T-helper 22 cell (primary cell): ENCODE measurements at places on chromosomes 6 and 20.

DNA sequence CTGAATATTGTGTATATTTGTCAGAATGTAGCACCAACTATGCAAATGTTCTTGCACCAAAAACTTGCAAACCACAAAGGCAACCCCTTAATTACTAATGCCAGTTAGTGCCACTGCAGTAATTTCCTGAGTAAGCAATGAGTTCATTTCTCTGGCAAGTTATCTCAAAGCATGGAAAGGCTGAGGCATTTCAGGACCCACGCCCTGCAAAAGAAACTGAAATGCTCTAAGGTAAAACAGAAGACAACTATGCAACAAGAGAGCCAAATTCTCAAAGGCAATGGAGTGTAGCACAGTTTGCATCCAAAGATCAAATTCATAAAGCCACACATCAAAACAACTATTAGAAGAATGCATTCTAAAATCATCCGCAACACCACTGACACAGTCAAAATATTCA is 994.4 kb downstream of the EYS start:
- no peak for DNase-seq

DNA sequence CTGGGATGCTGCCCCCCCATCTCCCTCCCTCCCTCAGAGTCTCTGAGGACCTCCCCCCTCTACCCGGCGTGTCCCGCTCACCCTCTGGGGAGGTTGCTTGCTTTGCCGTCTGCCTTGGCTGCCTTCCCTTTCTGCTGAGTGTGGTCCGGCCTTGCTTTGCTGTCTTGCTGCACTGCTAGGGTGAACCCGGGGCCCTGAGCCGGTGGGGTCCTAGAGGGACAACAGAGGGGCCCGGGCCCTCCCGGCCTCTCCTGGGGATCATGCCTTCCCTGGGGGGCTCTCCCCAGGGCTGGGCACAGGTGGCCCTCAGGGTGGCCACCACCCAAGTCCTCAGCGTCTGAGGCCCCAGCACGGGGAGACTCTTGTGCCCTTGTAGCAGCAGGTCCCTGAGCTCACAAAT is 19.3 kb downstream of the SLCO4A1 start:
- DNase-seq = no peak

DNA sequence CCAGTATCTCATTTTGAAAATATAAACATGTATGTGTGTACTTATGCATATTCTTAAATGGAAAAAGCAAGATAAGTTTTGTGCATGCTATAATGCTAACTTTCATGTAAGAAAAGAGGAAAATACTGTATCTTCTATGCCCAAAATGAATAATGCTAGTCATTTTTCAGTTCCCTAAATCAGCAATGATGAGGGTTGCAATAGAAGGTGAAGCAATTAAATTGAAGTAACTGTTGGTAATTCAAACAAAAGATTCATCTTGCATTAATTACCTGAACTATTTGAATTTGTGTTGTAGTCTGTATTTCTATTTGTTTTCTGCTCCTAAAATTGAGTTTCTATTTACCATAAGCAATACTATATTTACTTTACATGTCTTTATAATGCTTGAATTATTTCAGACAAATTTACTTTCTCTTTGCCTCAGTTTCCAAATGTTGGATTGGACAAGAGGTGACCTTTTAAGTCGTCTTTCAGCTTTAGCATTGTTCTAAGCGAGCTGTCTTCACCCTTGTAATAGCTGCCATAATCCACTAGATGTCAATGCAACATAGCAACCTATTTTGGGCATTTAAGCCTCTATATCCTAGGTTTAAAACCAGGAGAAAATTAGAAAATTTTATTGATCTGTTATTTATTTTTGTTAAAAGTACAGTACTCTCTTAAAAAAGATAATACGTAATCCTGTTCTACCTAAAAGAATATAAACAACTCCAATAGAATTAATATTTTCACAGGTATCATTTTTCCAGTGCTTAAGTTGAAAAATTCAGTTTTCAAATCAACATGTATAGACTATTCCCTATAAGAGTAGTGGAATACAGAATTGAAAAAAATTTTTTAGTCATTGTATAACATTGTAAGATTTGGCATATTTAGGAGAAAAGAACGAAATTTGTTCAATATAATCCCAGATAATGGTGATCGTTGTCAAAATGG is 52.3 kb upstream of the IFNGR1 start:
- no peak for DNase-seq

DNA sequence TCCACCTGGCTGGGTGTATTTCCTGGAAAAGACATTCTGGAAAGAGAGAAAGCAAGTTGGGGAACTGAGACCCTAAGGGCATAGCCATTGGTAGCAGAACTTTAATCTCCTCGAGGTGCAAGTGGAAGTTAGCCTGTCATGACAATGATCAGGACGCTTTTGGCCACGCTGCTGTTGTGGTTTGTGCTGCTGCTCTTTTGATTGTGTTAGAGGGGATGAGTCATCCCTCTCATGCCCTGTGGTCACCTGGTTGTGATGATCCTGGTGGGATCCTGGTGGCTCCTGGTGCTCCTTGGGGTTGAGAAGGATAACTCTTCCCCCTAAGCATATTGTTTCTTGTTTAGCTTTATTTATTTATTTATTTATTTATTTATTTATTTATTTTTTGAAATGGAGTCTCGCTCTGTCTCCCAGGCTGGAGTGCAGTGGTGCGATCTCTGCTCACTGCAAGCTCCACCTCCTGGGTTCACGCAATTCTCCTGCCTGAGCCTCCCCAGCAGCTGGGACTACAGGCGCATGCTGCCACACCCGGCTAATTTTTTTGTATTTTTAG is 350.3 kb downstream of the KIF16B start:
- DNase-seq = no peak

- no peak for DNase-seq
Measured at GRCh38 chr6:109799129-109799528, 108.0 kb downstream of the FIG4 start.

DNA sequence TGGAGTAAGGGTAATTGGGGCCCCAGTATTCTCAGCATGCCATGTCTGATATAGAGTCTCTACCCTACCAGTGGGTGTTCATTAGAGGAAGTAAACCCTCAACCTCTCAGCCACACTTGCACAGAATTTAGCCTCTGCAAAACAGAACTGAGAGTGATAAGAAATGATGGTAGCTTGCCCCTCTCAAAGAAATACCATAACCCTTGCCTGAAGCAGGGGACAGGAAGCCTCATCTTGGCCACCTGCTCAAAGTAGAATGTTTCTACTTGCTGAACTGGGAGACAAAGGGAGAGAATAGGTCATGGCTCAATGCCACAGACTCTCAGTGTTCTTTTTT is 33.7 kb downstream of the SPTLC3 start:
- DNase-seq = no peak

DNA sequence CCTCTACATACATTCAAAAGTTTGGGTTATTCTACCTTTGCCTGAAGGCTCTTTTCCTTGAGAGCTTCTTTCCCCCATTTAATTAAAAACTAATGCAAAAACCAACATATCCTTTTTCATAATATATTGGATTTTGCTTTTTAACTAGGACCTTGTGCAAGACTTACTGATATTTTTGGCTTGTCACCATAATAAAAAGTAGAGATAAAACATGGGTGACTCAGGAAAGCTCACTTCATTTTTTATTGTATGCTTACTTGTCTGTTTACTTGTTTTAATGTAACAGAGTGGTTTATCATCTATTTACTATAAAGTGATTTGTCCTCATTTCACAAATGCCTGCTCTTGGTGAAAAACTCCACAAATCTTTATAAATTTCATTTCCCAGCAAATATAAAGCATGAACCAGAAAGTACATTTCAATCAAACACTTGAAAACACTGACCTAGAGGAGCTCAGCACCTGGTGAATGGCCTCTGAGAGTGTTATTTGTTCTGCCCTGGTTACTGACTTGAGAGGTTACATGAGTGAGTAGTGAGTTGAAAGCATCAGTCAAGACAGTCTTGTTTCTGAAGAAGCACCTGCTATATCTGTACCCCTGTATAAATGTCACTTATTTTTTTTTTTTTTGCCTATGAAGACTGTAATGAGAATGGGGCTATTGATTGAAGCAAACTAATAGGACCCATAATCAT is 20.8 kb downstream of the ADGRG6 start:
- no peak for DNase-seq

GRCh38 chr6:2708456-2708855 is 42.3 kb downstream of the MYLK4 start:
- DNase-seq = no peak

DNA sequence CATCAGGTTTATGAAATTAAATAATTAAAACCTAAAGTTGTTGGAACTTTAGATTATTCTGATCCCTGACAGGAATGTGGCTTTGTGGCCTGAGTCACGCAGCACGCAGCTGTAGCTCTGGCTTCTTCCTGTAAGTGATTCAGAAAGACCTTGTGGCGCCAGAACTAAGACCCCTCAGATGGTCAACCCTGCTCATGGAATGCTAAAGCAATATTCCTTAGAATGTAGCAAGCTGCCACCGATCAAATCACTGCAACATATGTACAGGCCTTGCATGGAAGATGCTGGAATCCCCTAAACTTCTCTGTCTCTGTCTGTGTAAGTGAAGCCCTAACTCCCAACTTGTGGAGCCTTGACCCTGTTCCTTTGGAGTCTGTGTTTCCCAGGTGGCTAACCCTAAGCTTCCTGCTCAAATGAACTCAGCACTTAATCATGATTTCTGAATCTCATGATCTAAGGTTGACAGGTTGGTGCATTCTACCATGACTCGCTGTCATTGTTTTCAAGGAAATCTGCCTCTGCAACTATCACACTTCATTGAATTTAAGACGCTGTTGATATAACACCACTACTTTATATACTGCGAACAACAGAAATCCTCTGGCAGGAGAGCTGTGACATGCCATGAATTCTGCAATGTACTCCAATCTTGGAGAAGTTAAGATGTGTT is 111.2 kb upstream of the CST7 start:
- no peak for DNase-seq

DNA sequence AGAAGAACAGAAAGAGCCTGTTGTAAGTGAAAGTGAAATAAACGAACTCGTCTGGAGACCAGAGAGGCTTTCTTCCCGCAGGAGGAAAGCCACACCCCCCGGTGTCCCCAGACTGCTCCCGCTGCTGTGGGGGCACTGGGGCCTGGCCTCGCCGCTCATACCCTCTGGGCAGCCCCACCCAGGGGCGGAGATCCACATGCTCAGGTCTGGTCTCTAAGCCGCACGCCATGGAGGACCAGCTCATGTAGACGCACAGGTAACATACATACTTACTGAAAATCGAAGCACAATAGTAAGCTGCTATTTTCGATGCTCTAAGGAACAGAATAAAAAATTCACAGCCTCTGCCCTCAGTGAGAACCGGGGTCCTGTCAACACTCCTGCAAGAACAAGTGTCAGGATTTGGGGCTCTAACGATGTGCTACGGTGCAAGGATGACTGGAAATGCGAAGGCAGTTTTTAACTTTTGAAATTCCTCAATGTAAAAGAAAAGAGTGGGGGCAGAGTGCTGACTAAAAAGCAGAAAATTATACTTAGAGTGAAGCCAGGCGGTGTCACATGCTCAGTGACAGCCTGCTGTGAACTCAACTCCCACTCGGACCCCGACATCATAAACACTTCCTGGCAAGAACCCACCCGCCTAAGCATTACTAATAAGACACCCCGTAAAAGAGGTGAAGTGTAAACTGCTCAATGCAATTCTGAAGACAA is 110.5 kb downstream of the IRF4 start:
- peak; percentile 25 for DNase-seq

DNA sequence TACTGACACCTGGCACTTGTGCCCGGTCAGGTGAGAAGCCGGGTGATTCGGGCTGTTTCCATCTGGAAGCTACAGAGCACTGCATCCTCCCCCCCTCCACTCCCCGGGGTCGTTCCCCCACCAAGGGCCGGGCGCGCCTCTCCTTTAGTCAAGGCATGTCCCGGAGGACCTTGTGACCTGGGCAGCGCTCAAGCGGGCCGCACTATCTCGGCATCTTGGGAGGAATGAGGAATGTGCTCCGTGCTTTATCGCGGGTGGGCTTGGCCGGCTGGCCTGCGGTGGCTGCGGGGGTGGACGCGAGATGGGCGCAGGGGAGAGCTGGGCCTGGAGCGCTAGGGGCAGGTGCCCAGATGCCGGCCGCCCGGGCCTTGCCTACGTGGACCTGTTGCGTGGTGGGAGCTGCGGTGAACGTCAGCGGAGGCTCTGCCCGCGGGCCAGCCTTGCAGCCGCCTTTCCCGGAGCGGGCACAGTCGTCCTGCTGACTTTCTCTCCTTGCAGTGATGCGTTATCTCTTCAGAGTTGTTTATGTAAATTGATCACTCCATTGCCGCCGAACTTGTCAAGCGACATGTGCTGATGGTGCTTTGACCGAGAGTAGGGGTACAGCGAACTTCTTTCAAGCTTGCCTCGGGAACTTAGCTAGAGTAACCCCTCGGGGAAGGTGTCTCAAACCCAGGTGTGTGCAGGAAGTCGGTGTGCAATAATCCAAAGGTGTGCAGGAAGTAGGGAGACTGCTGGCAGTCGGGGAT is 1.1 kb downstream of the LRRC1 start:
- DNase-seq = no peak

DNA sequence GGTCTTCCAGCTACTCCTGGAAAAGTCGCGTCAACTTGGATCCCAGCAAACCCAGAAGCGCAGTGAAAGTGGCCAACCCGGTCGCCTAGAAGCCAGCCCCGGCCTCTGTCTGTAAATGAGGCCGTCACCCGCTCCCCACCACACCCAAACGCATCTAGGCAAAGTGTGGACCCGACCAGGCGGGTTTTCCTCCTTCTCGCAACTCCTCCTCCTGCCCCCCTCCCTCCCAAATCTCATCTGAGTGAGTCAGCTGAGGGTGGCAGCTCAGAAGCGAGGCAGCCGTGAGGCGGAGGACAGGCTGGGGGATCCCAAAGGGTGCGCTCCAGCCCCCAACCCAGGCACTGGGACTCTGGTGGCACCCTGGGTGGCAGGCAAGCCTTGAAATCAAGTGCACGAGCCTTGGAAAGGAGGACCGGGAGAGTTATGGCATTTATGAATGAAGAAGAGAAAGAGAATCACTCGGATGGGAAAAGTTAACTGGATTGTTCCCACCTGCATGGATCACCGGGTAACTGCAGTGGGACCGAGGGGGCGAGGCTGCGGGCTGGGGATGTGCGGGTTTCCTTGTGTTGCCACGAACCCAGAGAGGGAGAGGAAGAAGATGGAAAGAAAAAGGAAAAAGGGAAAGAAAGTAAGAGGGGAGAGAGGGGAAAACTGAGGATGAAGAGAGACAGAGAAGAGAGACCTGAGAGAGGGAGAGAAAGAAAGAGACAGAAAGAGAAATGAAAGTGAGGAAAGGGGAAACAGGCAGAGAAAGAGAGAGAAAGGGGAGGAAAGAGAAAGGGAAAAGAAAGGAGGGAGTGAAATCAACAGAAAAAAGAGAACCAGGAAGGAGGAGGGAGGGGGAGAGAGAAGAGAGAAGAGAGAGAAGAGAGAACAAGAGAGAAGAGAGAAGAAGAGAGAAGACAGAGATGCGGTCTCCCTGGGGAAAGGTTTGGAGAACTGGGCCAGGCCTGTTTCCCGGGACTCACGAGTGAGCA is at the start of gene APCDD1L:
TSS of gene APCDD1L (minus strand) at position 167 of the 980 bp plus-strand sequence. CDS start 692 bp downstream, outside the sequence.
- no peak for DNase-seq

- no peak for DNase-seq
Measured at GRCh38 chr20:40286975-40287531, 402.0 kb downstream of the MAFB start.

GRCh38 chr6:72977114-72977513 is 248.2 kb downstream of the KHDC1L start:
- DNase-seq = no peak

- DNase-seq = no peak
Measured at GRCh38 chr6:23213193-23213592, 643.8 kb downstream of the HDGFL1 start.

GRCh38 chr20:4136078-4136966 is 121.0 kb upstream of the RNF24 start:
- DNase-seq = no peak

GRCh38 chr6:109714166-109714565 is 23.1 kb downstream of the FIG4 start:
- no peak for DNase-seq
